Hematopoietic multipotent progenitor cell (in vitro differentiated cells): ENCODE measurements at places on chromosomes 12 and 14.

DNA sequence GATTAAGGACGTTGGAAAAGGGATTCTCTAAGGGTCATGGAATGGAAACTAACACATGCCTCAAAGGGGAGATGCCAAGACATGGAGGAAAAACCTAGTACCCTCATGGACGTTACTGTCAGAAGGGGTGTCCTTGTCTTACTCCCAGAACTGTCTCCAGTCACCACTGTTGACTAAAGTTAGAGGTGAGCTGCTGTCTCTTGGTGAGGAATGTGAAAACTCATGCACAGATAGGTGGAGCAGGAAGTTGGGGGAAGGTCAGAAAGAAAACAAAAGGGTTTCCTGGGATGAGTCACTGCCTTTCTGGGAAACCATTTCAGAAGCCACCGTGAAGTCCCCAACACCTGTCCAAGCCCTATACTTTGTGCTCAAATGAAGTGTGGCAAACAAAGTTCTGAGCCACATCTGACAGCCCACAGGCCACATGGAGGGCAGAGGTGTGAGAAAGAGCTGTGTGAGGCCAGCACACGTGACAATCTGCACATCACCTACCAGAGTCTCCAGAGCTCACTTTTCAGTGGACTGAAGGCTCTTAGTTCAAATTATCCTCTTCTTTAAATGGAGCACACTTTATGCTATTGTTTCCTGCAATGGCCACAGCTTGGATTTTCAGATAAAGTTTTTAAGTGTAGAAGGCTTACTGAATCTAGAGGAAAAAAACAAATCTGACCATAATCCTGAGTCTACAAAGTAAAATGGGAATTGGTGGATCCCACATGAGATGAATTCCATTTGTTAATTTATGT lies 92.9 kb upstream of the EGLN3 start:
- DNase-seq: no peak

DNA sequence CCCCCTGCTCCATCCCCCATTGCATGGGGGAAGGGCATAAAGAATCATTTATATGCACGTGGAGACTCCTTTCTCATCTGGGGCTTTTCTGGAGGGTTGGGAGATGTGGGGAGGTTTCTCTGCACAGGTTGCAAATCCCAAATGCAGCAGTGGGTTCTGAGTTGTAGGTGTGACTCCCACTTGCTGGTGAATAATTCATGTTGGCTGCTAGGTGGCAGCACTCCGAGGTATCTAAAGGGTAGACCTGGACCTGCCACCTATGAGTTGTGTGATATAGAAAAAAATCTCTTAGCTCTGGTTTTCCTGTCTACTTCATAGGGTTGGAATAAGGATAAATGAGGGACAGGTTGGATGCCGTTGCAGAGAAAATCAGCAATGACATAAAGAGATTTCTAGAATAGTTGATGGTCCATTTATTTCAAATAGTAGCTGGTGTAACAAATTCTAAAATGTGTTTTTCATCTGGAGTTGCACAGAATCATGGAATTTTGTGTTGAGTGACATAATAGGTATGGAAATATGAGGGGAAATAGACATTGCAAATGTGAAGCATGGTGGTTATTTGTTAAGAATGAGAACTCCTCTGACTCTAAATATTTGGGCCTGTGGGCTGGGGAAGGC lies 4.6 kb downstream of the MARCHF9 start:
- peak; percentile 39 for DNase-seq

- no peak for DNase-seq
Observed at GRCh38 chr12:109033239-109034196, 12.7 kb upstream of the SVOP start.

GRCh38 chr14:71163842-71164629 lies 256.8 kb downstream of the PCNX1 start:
- DNase-seq: no peak

DNA sequence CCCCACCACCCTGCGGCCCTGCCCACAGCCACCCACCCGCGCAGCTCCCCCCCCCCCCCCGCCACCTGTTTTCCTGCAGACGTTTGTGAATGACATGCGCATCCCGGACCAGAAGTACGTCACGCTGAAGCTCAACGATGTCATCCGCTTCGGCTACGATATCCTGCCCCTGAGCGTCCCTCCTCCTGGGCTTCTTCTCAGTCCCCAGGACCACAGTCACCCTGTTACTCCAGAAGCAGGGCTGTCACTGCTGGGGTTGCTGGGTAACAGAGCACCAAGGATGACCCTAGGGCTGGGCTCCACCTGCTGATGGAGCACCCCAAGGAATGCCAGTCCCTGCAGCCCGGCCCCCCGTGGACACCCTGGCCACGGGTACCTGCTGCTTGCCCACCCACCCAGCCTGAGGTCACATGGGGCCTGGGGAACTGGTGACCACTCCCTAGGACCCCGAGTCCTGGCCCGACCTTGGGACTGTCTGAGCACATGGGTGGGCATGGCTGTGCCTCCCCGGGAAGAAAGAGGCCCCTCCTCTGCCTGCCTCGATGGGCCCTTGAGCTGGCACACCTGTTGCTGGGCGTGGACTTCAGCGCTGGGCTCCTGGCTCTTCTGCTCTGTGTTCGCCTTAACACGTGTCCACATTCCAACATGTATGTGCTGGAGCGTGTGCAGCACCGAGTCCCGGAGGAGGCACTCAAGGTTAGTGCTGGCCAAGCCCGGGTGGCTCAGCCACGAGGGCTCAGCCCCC lies 12.9 kb downstream of the CEP170B start:
- DNase-seq: no peak

DNA sequence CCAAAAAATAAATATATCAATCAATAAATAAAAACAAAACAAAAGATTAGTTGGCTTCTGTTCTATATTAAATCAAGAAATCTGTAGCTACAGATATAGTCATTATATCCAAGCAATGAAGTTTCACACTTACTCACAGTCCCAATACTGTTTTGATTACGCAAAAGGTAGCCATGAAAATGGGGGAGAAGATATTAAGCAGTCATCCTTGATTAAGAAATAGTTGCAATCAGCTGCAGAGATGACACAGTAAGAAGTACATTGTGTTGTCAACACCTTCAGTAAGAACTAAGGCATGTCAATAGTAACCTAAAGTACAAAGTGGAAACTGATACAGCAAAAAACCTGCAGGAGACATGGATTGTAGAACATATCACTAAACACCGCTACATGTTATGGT lies 11.0 kb upstream of the RHOJ start:
- no peak for DNase-seq
